Inflammatory macrophage treated with lipopolysaccharide for 1 hour (primary cell): ENCODE measurements at places on chromosomes 4 and X.

- DNase-seq: no peak
Measured at GRCh38 chr4:128565565-128566186, 243.8 kb upstream of the JADE1 start.

GRCh38 chrX:71128915-71129765 is 10.7 kb downstream of the MED12 start:
- peak; percentile 54 for DNase-seq

DNA sequence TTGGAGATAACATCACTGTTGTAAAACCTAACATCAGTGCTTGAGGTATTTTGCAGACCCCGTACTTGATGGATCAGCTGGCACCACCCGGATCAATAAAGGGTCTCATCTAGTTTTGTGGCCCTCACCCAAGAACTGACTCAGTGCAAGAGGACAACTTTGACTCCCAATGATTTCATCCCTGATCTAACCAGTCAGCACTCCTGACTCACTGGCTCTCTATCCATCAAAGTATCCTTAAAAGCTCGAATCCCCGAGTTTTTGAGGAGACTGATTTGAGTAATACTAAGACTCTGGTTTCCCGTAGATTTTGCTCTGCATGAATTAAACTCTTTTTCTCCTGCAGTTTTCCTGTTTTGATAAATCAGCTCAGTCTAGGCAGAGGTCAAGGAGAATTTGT is 2498.1 kb downstream of the PCDH7 start:
- DNase-seq: no peak

- no peak for DNase-seq
Measured at GRCh38 chr4:77805840-77806239, 13.3 kb downstream of the CNOT6L start.

DNA sequence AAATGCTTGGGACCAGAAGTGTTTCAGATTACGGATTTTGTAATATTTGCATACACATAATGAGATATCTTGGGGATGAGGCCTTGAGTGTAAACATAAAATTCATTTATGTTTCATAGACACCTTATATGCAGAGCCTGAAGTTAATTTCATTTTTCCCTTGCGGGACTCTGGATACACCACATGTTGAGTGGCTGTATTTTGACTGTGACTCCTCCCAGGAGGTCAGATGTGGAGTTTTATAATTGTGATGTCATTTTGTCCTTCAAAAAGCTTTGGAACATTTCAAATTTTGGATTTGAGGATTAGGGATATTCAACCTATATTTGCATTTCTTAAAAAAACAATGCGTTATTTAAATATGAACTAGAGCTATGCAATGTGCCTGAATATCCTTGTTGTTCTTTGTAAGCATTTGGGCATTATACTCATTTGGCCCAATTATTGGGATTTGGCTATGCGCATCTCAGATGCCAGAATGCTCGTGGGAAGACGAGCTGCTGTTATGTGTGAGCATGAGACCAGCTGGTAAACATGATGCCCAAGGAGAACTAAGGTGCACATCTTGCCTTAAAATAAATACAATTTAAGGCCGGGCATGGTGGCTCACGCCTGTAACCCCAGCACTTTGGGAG is 223.0 kb upstream of the STS start:
- no peak for DNase-seq

DNA sequence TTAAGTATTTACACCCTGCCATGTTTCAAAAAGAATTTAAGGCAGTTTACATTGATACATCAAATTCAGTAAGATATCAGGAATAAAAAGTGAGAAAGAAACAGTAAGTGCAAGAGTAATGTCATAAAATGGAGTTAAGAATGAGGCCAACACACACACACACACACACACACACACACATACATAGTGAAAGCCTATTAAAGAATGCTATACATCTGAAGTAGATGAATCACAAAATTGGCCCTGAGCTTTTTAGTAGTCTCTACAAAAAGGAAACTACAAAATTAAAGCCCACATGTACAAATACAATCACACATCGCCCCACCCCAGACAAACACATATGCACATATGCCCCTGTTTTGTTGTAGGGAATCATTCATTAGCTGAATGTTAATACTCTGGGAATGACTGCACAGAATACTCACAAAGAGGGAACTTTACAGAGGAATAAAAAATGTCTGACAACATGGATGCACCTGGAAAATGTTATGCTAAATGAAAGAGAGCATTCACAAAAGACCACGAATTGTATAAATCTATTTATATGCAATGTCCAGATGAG is 428.8 kb downstream of the IL15 start:
- DNase-seq: no peak

- DNase-seq: no peak
Measured at GRCh38 chr4:12137575-12137974, 708.9 kb upstream of the HS3ST1 start.

DNA sequence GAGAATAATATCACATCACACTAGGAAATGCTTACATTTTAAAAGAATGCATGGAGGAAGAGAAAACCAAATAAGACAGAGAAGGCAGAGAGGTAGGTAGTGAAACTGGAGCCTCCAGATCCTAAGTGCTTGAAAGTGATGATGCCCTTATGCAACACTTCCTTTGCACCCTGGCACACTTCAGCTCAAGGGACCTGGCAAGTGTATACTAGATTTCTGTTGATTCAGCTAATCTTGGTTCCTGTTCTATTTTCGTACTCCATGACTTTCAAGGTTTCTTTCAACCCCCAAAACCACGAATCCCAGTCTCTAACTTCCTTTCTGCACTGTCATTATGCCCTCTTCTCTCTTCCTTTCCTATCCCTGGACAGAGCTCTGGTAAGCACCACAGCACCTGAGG is 36.9 kb upstream of the SH3KBP1 start:
- DNase-seq: peak; percentile 28

GRCh38 chr4:165602621-165603020 is 223.8 kb downstream of the CPE start:
- DNase-seq: no peak

GRCh38 chrX:65203545-65203944 is 227.3 kb upstream of the ZC4H2 start:
- DNase-seq: no peak

GRCh38 chr4:124757126-124757525 is 44.6 kb upstream of the ANKRD50 start:
- no peak for DNase-seq

- no peak for DNase-seq
Measured at GRCh38 chr4:178953447-178954120, 1511.3 kb upstream of the AGA start.

DNA sequence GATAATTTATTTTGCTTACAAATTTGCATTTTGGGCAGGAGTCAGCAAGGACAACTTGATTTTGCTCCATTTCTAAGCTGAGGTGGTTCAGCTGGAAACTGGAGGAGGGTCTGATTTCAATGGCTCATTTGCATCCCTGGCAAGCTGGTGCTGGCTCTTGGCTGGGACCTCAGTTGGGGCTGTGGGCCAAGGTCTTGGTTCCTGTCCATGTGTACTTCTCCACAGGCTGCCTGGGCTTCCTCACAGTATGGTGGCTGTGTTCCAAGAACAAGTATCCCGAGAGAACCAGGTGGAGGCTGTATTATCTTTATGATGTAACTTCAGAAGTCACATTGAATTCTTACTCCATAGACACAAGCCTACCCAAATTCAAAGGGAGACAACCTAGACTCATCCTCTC is 77.0 kb upstream of the STX18 start:
- no peak for DNase-seq

DNA sequence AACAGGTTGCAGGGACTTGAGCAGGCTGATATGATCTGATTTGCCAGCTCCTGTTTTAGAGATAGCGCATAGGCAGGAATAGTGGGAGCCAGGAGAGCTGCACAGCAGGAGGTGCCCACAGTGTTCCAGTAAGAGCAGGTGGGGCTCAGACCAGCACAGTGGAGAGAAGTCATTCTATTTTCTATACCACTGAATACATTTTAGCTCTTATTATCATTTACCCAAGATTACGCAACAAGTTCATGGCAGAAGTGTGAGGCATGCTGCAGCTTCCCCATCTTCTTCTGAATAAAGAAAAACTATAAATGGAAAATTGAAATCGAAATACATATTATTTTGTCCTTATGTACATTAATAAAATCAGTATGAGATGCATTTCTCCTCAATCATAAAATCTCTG is 114.7 kb upstream of the EDNRA start:
- no peak for DNase-seq
